ENCODE measurements at places on chromosomes 5 and 9. TPM values are rescaled to one million over a fixed set of nuclear protein-coding genes. Genes with fewer than 3 reads are reported as not detected.

Gene TAF1L
- total RNA-seq = not detected

Gene LCN9
- not detected for total RNA-seq

Gene C5orf52
- total RNA-seq = not detected

Gene NSD1
- 49.1 TPM for total RNA-seq

Gene CDH18
- 1.8 TPM for total RNA-seq

Gene SPAG8
- 0.47 TPM for total RNA-seq

Gene CYLC2
- not detected for total RNA-seq

Gene RGS14
- 16.0 TPM for total RNA-seq

GRCh38 chr5:40374853-40375252 is 304.9 kb upstream of the PTGER4 start:
- no peak for DNase-seq

GRCh38 chr5:91528831-91529230 is 145.7 kb upstream of the ARRDC3 start:
- no peak for DNase-seq

DNA sequence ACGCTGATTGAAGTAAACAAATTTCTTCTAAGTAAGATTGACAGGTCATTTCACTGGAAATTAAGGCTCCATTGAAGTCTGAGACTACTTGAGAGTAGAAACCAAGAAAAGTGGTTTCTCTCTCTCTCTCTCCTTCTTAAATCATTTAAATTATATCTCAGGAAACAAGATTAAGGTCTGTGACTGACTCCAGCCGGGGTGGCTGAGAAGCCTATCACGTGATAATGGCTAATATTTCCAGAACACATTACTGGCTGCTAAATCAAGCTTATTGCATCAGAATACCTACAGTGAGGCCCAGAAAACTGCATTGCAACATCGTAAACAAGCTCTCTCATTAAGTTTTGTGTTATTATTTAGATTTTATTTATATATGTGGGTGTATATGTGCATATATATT is 88.4 kb downstream of the PTCD2 start:
- DNase-seq = no peak

- no peak for DNase-seq
Observed at GRCh38 chr9:69168709-69169217, 5.3 kb upstream of the TJP2 start.

GRCh38 chr5:60077292-60077691 is 183.8 kb upstream of the PDE4D start:
- no peak for DNase-seq

GRCh38 chr5:1670351-1670750 is 129.3 kb downstream of the MRPL36 start:
- no peak for DNase-seq

GRCh38 chr5:93894601-93895354 is 153.4 kb upstream of the POU5F2 start:
- peak; percentile 7 for DNase-seq

DNA sequence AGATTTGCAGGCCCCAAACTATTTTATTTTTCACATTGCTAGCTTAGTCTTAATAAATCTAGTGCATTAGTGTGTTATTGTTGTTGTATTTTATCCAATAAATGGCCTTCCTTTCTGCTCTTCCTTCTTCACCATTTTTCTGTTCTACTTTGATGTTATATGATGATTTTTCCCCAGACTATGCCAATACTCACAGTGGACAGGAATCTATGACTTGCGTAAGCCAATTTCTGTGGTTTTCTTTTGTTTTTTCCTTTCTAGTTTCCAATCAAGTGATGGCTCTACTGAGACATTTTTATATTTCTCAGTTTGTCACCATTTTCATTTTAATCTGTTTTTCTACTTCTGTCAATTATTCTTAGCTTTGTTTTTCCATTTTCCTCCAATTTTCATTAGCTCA is 106.8 kb upstream of the FBXL7 start:
- no peak for DNase-seq

DNA sequence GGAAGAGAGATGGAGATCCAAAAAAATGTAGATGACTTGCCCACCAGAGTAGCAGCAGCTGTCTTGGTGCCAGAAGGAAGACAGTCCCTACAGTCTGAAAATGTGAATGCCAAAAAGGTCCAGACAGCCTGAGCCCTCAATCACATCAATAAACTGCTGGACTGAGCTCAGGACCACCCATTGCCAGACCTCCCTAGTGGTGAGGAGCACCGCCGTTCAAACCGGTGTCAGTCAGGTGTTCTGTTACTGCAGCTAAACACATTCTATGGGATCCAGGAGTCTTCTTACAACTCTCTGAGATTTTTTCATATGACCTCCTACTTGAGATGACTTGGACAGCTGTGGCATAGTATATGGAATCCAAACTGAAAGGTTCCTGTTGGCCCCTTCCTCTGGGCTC is 32.0 kb upstream of the OTP start:
- no peak for DNase-seq

GRCh38 chr5:59548807-59549357 is 344.6 kb downstream of the PDE4D start:
- DNase-seq = no peak
